Stimulated activated CD8-positive, alpha-beta memory T cell treated with anti-CD3 and anti-CD28 coated beads, Interleukin-4, amount 100 ng/mL, for 1 hour (primary cell): ENCODE measurements at places on chromosomes 4 and X.

DNA sequence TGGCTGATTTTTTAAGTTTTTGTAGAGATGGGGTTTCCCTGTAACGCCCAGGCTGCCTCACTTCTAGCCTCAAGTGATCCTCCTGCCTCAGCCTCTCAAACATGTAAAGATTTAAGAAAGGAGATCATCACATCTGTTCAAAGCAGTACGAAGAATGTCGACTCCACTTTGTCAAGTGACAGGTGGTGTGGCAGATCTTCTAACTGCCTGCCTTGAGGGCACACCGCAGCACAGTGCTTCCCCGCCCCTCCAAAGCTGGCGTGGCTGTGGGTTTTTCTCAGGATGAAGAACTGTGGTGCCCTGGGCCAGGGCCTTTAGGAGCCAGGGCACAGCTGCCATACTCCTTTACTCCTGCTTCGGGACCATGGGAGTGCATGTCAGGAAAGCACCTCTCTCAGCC, 43.3 kb upstream of the MTNR1A start:
- DNase-seq = no peak

DNA sequence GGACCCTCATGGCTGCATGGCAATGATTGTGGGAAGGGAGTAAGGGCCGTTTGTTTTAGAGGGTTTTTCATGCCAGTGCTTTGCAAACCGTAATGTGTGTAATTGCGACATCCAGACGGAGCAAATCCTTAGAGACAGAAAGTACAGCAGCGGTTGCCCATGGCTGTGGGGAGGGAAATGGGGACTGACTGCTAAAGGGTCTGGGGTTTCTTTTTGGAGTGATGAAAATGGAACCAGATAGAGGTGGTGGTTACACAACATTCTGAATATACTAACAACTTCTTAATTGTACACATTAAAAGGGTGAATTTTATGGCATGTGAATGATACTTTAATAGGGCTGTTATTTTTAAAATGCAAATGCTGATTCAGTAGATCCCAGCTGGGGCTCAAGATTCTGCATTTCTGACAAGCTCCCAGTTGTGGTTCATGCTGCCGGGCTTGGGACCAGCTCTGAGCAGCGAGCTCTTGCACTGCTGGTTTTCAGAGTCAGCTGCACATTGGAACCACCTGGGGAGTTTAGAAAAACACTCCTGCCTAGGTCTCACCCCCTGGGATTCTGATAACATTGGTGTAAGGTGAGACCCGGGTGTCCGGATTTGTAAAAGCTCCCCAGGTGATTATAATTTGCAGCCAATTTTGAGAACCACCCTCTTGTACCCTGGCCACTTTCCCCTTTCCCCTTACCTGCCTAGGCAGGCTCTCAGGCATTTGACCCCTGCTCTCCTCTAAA, 47.7 kb downstream of the PRPS1 start:
- no peak for DNase-seq

GRCh38 chr4:110799211-110799610, 176.3 kb upstream of the PITX2 start:
- DNase-seq = no peak

DNA sequence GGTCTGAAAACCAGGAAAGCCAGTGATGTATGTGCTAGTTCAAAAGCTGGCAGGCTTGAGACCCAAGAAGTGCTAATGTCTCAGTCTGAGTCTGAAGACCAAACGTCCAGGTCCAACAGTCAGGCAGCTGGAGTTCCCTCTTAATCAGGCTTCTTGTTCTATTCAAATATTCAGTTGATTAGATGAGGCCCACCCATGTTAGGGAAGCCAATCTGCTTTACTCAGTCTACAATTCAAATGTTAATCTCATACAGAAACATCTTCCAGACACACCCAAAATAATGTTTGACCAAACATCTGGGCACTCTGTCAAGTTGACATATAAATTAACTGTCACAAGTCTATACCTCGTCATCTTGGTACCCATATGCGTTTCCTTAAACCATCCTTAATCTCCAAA, 72.4 kb upstream of the IL2 start:
- DNase-seq = no peak

- DNase-seq = no peak
These were observed 61.3 kb upstream of the GIMD1 start for GRCh38 chr4:106429885-106430284.

DNA sequence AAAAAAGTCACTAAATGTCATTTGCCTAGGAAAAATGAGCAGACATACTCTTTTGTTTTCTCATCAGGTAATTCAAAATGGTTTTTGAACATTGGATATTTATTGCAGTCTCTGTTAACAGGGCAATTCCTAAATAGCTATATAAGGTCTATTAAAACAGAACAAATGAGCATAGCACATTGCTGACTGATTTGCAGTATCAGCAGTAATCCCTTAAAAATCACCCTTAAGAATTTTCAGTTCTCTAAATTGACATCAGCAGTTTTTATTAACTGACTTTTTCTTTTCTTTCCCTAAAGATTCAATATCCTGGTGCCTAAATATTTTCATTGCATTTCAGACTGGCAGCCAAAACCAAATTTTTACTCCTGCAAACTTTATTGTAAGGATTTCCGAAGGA, 270.2 kb downstream of the FSTL5 start:
- no peak for DNase-seq

DNA sequence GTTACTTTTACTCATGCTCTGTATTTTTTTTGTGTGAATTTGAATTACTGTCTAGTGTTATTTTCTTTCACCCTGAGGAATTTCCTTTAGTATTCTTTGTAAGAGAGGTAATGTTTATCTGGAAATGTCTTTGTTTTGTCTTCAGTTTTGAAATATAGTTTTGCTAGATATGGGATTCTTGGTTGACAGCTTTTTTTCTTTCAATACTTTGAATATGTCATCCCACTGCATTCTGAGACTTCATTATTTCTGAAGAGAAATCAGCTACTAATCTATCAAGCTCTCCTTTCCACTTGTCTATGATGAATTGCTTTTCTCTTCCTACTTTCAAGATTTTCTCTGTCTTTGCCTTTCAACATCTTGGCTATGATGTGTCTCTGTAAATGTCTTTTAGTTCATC, 217.0 kb upstream of the CASK start:
- DNase-seq = no peak

DNA sequence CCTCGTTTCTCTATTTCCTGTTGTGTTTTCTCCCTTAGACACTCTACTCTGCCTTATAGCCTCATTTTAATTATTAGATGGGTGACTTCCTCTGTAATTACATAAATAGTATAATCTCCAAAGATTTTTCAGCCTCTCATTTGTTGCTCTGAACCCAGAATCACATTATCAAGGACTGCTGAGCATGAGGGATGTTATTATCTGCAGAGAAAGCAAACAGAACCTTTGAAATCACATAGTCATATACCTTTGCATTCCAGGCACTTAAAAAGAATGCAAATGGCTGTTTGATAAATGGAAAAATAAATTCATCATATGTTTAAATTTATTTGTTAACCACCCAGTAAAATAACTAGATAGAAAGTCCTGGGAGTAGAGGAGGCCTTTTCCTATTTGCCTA, 305.1 kb upstream of the PPP1R2C start:
- DNase-seq = no peak

GRCh38 chr4:6747294-6748051, 31.5 kb downstream of the BLOC1S4 start:
- no peak for DNase-seq

DNA sequence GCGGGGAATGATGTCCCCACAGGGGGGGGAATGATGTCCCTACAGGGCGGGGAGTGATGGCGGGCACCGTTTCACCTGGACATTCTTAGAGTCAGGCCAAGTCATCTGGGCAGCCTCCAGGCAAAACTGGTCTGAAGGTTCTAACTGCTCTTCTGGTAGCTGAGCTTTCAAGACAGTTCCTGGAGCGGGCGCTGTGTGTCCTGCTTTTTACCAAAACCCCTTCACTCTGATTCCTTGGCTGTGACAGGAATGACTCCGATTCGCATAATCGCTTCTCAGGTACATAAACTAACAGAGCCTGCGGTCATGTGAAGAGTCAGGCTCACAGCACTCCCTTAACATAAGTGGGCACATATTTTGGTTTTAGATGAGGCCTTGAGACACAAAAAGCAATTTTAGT, 836.0 kb downstream of the TRIML1 start:
- no peak for DNase-seq

DNA sequence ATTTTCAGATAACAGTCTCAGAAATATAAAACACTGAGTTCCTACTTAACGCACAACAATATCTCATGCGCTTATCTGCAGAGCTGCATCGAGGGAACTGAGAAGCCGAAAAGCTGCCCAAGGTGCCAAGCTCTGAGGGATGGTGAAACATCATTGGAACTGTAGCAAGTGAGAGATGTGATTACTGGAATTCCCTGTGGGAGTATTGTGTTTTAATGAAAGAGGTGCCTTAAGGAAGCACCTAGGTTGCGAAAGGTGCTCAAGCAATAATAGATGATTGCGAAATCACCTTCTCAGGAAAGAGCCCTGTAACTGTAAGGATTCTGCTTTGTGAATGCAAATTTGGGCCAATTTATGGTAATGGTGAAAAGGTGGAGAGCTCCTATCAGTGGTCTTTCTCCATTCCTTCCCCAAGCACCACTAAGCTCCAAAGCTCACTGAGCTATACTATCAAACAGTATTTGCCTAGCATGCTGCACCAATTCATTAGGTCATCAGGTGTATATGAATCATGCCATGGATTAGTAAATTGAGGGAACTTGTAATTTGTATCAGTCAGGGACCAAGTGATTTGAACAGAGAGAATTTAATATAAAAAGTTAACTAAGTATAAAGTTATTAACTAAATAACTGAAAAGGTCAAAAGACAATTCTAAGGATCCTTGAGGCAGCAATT, 59.0 kb upstream of the ATP8A1 start:
- no peak for DNase-seq

GRCh38 chrX:9249051-9249846, 215.3 kb upstream of the FAM9B start:
- DNase-seq = no peak

GRCh38 chrX:23727206-23727605, 15.9 kb downstream of the ACOT9 start:
- no peak for DNase-seq

DNA sequence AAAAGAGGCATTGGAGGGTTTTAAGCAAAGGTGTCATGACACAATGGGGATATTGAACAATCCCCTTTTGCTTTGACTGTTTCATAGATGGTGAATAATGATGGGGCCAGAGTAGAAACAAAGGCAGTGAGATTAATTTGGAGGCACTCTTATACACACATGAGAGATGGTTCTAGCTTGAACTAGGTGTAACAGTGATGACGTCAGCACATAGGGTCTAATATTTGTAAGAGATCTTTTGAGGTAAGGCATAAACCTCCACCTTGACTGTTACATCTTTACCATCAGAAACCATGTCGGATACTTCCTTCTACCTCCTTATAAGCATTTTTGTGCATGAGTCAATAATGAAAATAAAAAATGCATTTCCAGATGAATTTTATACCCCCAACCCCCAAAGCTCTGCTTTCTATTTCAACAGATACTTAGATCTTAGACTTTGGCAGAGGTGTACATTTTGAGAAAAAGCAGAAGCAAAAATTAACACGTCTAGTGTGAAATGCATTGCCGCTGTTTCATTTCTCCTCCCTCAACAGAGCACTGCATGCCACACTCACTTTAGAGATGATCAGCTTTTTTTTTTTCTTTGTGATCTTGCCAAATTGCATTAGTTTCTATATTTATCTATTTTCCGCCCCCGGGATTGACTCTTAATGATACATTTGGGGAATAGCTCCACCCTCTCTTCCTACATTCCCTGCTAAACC, 87.2 kb downstream of the HS3ST1 start:
- DNase-seq = no peak
